ENCODE measurements at places on chromosomes 4 and X.
A peak's percentile ranks its signal among the peaks of the same experiment; 100 is the strongest.

DNA sequence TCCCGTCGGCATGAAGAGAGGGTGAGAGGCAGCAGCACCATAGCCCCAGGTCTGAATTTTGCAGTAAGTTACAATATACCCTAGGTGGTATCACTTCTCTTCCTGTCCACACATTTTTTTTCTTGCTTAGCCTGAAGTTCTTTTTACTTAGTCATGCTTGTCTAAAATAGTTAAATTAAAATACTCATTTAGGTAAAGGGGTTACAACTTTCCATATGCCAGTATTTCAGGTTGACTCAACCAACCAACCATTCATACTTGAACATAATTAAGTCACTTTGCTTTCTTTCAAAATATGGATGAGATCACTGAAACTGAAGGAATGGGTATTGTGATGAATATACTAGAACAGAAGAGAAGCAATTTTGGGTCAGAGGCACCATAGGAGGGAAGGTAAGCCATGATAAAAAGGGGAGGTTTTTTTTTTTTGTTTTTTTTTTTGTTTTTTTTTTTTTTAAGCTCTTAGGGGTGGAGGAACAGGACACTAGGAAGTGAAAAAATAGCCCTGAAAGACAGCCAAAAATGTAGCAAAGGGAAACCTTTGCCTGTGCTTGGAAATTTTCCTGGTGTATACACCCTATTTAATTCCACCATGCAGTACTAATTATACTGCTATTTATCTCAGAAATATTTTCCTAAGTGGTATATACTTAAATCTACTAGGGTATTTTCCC lies 41.8 kb downstream of the RPS6KA3 start:
- H3K4me1 ChIP-seq, result peaks cover 7% of the 10 kb centered on the region
- H3K4me3 ChIP-seq, result no peak overlapping the region
- DNase-seq, result no peak
- H3K36me3 ChIP-seq, result peaks cover 8% of the 10 kb centered on the region

- no peak overlapping the region for H3K27ac ChIP-seq
- H3K4me1 ChIP-seq, result no peaks in the 10 kb centered on the region
- no peak for DNase-seq
- no peaks in the 10 kb centered on the region for H3K27me3 ChIP-seq
- no peak overlapping the region for H3K4me3 ChIP-seq
- no peaks in the 10 kb centered on the region for H3K36me3 ChIP-seq
Measured at GRCh38 chr4:137601934-137602333, 69.6 kb upstream of the PCDH18 start.

DNA sequence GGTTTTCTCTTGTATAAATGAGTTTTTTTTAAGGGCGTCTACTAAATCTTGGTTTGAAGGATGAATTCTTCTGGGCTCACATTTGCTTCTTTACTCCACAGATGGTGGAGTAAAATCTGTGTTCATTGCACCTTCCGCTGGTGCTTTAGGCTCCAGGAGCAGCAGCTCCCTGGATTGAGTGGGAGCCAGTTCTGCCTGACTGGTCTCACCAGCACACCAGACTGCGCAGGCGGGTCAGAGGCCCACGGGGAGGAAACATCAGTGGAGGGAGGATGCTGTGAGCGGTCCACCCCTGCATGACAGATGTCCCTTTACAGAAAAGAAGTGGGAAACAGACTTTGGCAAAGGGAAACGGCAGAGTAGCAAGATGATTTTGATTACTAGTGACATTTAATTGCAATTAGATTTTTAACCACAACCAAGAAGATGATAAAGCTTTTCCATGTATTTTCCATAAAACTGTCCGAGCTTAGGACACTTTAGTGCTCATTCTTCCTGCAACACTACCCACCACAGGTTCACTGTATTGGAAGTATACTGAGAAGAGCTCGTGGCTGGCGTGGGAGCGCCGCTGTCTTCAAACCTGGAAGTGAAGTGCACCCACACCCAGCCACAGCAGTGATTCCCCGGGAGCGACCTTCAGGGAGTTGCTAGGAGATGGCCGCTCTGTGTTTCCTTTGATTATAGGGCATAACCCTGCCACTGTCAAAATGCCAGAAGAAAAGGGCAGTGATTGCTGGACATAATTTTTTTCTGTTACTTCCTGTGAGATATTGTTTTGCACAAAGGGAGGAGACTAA lies 95.2 kb downstream of the SORBS2 start:
- DNase-seq, result no peak
- no peak overlapping the region for H3K4me3 ChIP-seq
- no peaks in the 10 kb centered on the region for H3K36me3 ChIP-seq
- H3K4me1 ChIP-seq, result no peaks in the 10 kb centered on the region
- no peak overlapping the region for H3K27ac ChIP-seq

DNA sequence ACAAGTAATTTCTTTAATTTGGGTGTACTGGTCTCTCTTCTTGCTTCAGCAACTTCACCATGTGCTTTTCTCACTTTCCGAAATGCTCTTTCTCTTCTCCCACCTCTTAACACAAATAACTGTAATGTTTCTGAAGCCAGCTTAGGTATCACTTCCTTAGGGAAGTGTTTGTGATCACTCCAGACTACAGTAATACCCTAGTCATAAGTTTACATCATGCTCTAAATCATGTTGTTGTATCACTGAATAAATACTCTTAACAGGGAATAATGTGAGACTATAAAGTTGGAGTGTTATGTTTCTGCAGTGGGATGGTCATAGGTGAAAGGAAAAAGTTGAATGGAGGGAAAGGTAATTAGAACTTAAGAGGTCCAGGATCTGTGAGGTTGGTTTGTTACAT lies 712.3 kb downstream of the C4orf33 start:
- no peak for DNase-seq
- H3K27me3 ChIP-seq, result no peaks in the 10 kb centered on the region
- no peaks in the 10 kb centered on the region for H3K36me3 ChIP-seq
- H3K4me1 ChIP-seq, result no peaks in the 10 kb centered on the region
- H3K27ac ChIP-seq, result no peak overlapping the region

DNA sequence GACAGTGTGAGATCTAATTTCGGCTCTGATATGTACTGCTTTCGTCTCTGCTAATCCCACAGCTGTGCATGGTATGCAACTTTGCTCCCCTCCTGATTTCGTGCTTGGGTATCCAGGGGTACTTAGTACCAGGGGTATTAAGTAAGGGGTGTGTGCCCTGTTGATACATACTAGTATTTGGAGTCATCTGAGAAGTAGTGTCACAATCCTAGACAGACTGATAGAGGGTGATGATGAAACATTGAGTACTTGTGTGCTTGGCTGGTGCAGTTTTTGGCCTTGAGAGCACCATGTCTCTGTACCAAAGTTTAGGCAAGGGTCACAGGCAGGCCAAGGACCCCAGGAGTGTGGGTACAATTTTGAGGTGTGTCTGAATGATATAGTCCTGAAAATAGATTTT lies 10.9 kb downstream of the GPAT3 start:
- no peak for DNase-seq
- H3K27ac ChIP-seq, result no peak overlapping the region
- H3K4me3 ChIP-seq, result no peak overlapping the region
- H3K27me3 ChIP-seq, result no peaks in the 10 kb centered on the region
- H3K4me1 ChIP-seq, result no peaks in the 10 kb centered on the region
- no peaks in the 10 kb centered on the region for H3K36me3 ChIP-seq

DNA sequence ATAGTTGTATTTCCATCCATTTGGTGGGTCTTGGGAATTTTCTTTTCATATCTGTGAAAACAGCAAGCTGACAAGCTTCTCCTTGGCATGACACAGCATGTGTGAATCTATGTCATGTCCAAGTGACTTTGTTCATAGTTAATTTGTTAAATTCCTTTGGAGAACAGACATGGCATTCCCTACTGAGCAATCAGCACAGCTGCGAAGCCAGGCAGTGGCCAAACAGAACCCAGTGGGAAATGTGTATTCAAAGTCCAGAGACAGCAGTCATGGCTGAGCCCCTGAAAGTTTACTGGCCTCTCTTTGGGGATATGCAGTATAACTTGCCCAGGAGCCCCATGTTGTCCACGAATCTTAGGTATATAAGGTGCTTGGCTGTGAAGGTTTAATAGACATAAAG lies 474.7 kb downstream of the NKX6-1 start:
- H3K27ac ChIP-seq, result no peak overlapping the region
- peaks cover 4% of the 10 kb centered on the region for H3K27me3 ChIP-seq
- H3K4me1 ChIP-seq, result no peaks in the 10 kb centered on the region
- H3K4me3 ChIP-seq, result no peak overlapping the region
- DNase-seq, result no peak

- H3K4me1 ChIP-seq, result no peaks in the 10 kb centered on the region
- no peaks in the 10 kb centered on the region for H3K36me3 ChIP-seq
- no peak for DNase-seq
- H3K27ac ChIP-seq, result no peak overlapping the region
Measured at GRCh38 chrX:74262452-74263209, 41.3 kb upstream of the ZCCHC13 start.

DNA sequence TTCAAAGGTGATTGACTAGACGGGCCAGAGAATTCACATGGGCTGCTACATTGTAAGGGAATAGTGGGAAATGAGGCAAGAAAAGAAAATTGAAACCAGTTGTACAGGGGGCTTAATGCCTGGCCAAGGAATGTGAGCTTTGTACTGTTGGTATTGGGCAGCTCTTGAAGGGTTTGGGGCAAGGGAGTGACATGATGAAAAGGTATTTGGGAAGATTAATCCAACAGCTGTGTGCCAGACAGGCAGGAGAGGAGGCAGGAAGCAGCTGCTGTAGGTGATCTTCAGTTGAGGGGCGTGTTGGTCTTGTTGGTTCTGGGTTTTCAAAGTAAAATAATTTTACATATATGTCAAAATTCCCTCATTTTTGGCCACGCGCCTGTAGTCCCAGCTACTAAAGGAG lies 384.5 kb upstream of the TENM3 start:
- no peaks in the 10 kb centered on the region for H3K27me3 ChIP-seq
- H3K27ac ChIP-seq, result no peak overlapping the region
- H3K4me1 ChIP-seq, result no peaks in the 10 kb centered on the region
- no peak for DNase-seq
- no peaks in the 10 kb centered on the region for H3K36me3 ChIP-seq

DNA sequence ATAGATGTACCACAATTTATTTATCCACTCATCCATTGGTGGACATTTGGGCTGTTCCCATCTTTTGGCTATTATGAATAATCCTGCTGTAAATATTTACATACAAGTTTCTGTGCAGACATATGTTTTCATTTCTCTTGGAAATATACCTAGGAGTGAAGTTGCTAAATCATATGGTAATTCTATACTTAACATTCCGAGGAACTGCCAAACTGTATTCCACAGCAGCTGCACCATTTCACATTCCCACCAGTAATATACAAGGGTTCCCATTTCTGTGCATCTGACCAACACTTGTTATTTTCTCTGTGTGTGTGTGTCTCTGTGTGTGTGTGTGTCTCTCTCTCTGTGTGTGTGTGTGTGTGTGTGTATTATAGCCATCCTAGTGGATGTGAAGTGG lies 15.4 kb upstream of the DOCK11 start:
- H3K4me1 ChIP-seq, result no peaks in the 10 kb centered on the region
- H3K27ac ChIP-seq, result no peak overlapping the region
- no peaks in the 10 kb centered on the region for H3K27me3 ChIP-seq
- H3K36me3 ChIP-seq, result no peaks in the 10 kb centered on the region
- no peak overlapping the region for H3K4me3 ChIP-seq

DNA sequence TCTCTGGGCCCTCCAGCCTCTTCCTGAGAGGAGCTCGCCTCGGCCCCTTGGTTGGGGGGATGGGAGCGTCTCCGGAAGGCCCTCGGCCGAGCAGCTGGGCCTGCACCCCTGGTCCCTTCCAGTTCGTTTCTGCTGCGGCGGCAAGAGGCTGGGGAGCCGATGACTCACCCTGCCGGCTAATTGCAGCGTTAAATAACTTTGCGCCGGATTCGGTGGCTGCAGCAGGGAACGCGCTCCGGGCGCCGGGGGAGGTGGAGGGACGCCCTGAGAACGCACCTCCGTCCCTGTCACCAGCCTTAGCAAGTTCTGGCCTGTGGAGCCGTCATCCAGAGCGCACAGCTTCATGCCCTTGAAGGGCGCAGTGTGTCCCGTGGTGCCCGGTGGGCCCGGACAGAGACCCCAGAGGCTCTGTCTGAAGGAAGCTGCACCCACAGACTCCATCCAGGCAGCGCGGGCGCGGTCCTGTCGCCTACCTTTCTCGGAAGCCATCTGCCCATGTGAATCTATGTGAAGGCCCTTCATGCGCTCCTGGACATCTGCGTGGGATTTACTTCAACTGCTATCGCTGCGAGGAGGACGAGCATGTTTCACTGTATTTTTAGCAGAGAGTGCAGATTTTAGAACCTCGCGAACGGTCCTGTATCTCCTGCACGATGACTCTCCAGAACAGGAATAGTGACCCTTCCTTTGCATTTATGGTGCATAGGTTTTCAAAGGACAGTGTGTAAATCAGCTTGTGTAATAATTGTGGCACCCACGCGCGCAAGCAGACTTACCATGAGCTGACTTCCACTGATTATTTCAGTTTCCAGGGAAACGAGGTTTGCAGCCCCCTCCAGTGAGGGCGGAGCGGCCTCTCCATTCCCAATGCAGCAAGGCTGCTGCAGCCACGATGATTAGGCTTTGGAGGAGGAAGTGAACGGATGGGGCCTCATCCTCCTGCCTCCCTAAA lies 1.7 kb upstream of the TMEM271 start:
- no peak overlapping the region for H3K27ac ChIP-seq
- peak overlapping the region; percentile 65 for H3K4me3 ChIP-seq
- no peak for DNase-seq
- peaks cover 40% of the 10 kb centered on the region for H3K27me3 ChIP-seq
